SK-MEL-5 (cell line): ENCODE measurements at places on chromosomes 2 and 18.

DNA sequence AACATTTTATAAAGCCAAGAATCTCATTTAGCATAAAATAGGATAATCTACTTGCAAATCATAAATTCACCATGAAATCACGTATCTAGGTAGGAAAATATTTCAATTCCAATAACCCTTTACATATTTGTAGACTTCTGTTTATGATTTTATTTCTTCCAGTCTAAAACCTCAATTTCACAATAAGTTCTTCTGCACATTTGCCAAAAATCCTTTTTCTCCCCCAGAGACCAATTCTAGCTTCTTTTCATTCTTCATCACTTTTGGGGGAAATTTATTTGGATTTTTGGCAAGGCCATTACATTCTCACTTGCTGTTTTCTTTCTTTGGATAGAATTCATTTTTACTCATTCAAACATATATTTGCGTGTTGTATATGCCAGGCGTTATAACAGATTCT is 86.8 kb downstream of the SPRED2 start:
- no peak for DNase-seq

GRCh38 chr18:10081492-10081891 is 167.7 kb downstream of the VAPA start:
- no peak for DNase-seq

- DNase-seq = no peak
These were observed 105.1 kb downstream of the TPO start for GRCh38 chr2:1518331-1518803.

DNA sequence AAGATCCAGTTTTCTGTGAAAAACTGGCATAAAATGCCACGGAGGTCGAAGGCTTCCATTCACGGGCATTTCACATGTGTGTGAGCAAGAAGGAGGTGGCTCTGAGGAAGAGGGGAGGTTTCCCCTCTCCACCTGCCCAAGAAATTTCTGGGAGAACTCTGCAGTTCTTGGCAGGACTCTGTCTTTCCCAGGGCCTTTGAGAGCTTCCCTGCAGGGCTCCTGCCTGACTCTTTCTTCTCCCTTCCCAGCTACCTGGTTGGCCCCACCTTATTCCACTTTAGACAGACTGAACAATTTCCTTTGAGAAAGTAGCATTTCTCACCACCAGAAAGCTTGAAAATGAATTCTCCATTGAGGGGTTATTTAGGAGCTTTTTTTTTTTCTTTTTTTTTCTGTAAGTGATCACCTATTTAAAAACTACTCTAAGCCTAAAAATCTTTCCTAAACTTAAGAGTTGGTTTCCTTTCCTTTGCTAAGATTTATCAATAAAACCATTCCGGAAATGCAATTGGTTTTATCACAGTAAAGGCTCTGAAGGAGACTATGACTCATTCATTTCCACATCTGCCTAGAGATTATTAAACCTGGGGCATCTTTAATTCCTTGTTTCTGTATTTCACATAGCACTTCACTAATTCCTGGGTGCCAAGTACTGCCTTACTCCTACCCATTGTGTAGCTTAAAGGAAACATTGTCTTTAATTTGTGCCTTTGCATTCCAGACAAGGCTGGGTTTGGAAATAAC is 59.3 kb downstream of the UNC80 start:
- DNase-seq = no peak

DNA sequence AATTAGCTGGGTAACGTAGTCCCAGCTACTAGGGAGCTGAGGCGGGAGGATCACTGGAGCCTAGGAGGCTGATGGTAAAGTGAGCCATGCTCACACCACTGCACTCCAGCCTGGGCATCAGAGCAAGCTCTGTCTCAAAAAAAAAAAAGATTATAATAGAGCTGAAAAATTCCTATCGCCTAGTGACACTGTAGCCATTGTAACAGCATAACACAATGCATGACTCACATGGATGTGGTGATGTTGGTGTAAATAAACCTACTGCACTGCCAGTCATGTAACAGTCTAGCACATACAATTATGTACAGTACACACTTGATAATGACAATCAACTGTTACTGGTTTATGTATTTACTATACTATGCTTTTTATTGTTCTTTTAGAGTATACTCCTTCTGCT is 39.6 kb downstream of the MGAT4A start:
- peak; percentile 9 for DNase-seq

DNA sequence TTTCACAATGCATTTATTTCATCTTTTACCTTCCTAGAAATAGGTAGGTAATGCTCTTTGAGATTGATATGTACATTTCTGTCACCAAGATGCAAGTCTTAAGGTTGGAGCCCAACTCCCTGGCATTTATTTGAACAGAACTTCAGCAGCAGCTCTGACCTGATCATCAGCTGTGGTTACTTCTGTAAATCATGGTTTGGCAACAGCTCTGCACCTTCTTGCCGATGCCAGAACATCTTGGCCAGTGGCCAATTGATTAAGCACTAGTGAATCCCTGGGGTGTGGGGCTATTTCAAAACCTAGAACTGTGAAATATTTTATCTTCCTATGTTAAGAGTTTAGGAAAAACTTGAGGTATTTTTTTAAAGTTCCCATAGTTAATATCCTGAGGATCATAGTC is 124.8 kb upstream of the NYAP2 start:
- no peak for DNase-seq
